ENCODE measurements at places on chromosomes 7 and 10. TPM values are rescaled to one million over a fixed set of nuclear protein-coding genes. Genes with fewer than 3 reads are reported as not detected.

DNA sequence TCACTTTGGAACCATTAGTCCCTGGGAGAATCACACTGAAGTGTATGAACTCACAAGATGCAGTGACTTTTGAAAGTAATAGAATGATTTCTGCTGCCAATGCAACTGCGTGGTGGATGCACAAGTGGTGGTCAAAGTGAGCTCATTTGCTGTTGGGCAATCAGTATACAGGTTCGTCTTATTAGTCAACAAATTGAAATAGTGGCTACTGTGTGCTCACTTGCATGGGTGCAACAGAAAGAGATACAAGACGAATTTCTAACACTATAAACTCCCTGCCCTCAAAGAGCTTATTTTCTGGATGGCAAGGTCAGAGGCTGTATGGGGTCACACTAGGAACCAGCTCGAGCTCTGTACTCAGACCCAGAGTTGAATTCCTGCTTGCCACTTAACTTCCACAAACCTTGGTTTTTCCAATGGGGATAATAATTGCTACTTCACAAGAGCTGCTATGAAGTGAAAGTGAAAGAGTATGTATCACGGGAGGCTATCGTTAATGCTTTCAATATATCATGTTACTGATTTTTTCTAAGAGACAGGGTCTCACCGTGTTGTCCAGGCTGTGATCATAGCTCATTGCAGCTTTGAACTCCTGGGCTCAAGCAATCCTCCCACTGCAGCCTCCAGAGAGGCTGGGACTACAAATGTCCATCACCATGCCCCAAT, 8.3 kb upstream of the BCL7B start:
- DNase-seq, result no peak
- H3K27me3 ChIP-seq, result no peaks in the 10 kb centered on the region

DNA sequence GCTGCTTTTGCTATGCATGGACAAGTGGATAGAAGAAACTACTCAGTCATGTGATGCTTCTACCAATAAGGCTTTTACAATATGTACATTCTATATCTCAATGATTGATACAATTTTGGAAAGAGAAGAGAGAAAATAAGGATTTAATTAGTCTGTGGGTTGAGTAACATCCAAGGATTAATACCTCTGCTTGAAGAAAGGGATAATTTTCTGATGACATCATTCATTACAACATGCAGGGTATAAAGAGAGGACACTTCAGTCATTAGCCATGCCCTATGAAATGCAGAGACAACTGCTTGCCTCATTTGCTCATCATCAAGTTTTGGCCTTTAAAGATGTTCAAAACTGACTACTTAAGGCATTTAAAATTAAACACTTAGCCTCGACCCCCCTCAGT, 237.3 kb downstream of the AHR start:
- H3K36me3 ChIP-seq, result no peaks in the 10 kb centered on the region
- no peak for DNase-seq
- no peaks in the 10 kb centered on the region for H3K27me3 ChIP-seq
- H3K4me3 ChIP-seq, result no peak overlapping the region
- no peaks in the 10 kb centered on the region for H3K4me1 ChIP-seq

ELOVL3 gene
- not detected for total RNA-seq

- H3K4me3 ChIP-seq, result no peak overlapping the region
- no peaks in the 10 kb centered on the region for H3K27me3 ChIP-seq
- DNase-seq, result no peak
- H3K36me3 ChIP-seq, result no peaks in the 10 kb centered on the region
Measured at GRCh38 chr10:121553511-121554264, 44.6 kb downstream of the FGFR2 start.

DNA sequence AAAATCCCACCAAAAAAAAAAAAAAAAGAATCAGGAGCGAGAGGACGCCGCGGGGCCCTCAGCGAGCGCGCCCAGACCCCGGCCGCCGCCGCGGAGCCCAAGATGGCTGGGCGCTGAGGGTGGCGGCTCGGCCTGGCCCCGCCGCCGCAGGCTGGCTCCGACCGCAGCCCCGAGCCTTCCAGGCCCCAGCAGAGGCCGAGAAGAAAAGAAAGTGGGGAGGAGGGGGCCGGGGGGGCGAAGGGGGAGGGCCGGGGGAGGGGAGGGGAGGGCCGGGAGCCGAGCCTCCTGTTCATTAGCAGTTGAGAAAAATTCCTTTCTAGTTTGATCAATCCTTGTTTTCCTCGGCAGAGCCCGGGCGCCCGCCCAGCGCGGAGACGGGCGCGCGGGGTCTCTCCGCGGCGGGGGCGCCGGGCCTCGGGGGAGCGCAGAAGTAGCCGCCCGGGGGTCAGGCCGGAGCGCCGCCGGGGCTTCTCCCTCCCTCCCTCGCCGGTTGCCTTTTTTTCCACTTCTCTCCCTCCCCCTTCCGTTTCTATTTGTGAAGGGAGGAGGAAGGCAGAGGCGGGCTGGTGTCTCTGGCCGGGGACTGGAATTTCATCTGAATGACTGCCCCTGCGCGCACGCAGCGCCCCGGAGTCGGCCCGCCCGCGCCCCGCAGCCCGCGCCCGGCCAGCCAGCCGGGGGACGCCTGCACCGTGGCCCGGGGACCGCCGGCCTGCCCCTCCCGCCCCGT, 778 bp upstream of the TRIM8 start:
- H3K27me3 ChIP-seq, result no peaks in the 10 kb centered on the region
- H3K36me3 ChIP-seq, result peaks cover 10% of the 10 kb centered on the region
- peak overlapping the region; percentile 98 for H3K4me3 ChIP-seq
- peaks cover 26% of the 10 kb centered on the region for H3K4me1 ChIP-seq

LIPK gene
- not detected for total RNA-seq

All from tibial nerve (tissue), 4 donors.